ENCODE measurements at places on chromosomes 7 and 10.

DNA sequence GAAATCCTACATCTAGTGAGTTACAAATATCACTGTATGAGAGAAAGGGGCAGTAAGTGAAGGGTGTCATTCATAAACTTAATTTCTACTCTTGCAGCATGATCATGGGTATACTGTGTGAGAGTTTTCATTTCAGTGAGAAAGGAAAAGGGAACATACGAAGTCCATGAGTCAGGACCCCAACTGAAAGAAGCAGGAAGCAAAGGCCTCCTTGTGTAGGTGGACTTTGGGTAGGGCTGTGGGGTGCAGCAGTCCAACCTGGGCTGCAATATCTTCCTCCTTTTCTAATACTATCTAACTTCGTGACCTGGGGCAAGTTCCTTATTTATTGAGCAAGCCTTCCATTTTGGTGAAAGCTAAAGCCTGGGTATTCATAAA lies 248.2 kb upstream of the TCF7L2 start:
- no peak for DNase-seq

GRCh38 chr10:80596391-80597257 lies 58.9 kb downstream of the SH2D4B start:
- no peak for DNase-seq

DNA sequence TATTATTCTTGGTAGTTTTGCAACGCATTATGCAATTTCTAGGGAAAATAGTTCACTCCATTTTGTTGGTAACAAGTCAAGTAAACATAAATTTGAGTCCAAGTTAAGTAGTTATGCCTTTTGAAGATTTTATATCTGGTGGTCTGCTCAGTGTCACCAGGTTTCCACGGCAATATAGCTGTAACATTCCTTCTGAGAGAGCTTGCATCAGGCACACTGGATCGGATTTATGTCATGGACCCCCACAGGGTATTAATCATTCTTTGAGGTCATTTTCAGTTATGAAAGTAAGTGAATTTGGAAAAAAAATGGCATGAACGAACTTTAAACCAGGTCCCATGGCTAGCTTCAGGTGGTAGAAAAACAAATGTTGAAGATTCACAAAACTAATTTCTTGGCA lies 136.3 kb downstream of the POLR1F start:
- DNase-seq, result no peak

DNA sequence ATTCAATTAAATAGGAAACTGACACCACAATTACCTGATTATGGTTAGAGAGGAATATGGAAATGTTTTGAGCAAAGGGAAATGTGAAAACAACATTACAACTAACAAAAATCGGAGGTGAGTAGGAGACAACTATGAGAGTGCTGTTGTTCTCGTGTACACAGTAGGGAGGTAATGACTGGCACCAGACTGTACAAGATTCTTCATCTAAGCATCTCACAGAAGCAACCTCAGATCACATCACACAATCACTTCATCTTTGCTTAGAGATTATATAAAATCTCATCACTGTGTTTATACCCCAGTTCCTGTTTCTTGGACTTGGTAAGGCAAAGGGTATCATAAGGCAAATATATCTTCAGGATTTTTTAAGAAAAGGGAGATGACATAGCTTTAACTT lies 14.9 kb downstream of the ABLIM1 start:
- no peak for DNase-seq

DNA sequence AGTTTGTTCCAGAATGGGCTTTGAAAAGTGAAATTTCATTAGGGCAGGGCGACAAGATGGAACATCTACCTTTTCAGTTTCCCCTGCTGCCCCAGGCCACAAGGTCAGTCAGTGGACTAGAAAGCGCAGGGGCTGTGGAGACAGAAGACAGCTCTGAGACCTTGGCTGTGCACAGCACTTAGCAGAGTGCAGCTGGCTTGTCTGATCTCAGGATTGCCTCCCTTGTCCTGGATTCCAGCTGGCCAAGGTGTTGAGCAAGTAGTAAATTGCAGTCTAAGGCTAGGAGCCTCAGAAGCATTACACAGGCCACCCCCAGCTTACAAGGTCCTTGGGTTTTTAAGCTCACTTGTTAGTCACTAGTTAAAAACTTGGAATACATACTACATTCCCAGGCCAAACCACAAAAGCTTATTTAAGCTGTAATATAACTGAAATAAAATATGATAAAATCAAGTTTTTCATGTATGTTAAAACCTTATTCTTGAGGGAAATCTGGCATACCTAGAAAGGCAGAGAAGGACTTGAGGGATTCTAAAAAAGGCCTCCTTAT lies 67.3 kb upstream of the NPY start:
- no peak for DNase-seq

DNA sequence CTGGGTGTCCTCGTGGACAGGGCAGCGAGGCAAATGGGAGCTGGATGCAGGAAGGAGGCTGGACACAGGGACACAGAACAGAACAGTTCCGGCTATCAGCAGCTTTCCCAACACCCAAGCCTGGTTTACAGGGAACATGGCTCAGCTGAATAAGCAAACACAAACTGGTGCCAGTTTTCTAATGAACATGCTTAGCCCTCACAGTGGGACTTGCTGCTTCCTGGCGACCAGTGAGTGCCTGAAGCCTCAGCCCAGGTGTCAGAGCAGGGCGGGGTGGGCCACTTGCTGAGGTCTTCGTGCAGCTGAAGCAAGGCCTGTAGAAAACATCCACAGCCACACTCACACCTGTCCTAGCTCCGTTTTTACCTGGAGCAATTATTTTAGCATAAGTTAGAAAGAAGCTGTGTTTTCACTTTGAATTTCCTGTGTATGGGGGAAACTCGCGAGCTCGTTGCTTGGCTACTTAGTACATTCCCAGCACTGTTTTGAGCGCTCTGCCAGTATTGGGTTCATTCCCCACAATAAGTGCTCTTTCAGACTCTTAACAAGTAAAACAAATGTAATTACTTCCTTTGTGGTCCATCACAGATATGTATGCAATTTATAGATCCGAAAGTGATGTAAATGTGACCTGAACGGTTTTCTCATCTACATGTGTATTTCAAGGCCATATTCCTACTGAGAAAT lies 261.2 kb upstream of the SHH start:
- no peak for DNase-seq

- DNase-seq, result no peak
Measured at GRCh38 chr7:130736298-130736900, 2.4 kb upstream of the KLF14 start.

- DNase-seq, result no peak
Measured at GRCh38 chr10:128606055-128606454, 479.8 kb upstream of the MKI67 start.

DNA sequence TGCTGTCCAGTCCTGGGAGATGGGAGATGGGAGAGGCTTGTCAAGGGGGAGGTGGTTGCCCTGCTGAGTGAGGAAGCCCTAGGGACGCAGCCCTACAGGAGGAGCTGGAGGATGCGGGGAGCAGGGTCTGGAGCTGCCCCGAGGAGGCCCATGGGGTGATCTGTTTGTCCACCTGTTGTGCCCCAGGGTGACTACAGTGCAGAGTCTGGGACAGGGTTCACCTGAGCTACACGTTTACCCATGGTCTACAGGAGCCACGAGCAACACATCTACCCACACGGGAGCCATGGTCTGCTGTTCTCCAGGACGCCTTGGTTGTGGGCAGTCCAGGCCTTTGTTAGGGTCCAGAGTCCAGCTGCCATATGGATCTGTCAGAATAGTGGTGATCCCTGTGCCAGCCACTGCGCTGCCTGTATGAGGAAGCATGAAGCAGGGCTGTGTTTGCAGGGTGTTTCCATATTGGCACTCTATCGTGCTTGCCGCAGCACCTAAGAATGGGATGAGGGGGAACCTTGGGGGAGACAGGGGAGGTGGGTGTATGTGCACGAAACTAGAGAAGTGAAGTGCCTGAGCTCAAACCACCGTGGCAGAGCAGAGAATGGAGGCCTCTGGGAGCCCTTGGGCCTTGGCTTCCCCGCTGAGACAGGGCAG lies 23.7 kb downstream of the ZNF775 start:
- DNase-seq, result no peak

GRCh38 chr10:73867126-73867807 lies 7.1 kb downstream of the CAMK2G start:
- DNase-seq, result no peak

- no peak for DNase-seq
Measured at GRCh38 chr7:19554581-19554980, 154.3 kb downstream of the POLR1F start.

GRCh38 chr7:22885797-22886261 lies 63.2 kb upstream of the TOMM7 start:
- peak; percentile 57 for DNase-seq

- no peak for DNase-seq
Measured at GRCh38 chr7:1995426-1995825, 237.3 kb downstream of the MAD1L1 start.

- DNase-seq, result no peak
Measured at GRCh38 chr7:151503902-151504714, 15.6 kb downstream of the RHEB start.

GRCh38 chr10:6174201-6174874 lies 28.4 kb upstream of the PFKFB3 start:
- DNase-seq, result no peak

GRCh38 chr7:151839451-151839921 lies 37.4 kb downstream of the PRKAG2 start:
- no peak for DNase-seq

GRCh38 chr10:63021225-63021624 lies 111.9 kb upstream of the NRBF2 start:
- DNase-seq, result no peak

- DNase-seq, result no peak
Measured at GRCh38 chr7:111393011-111393754, 169.1 kb downstream of the IMMP2L start.

- DNase-seq, result no peak
Measured at GRCh38 chr7:15831606-15832005, 145.1 kb upstream of the MEOX2 start.

DNA sequence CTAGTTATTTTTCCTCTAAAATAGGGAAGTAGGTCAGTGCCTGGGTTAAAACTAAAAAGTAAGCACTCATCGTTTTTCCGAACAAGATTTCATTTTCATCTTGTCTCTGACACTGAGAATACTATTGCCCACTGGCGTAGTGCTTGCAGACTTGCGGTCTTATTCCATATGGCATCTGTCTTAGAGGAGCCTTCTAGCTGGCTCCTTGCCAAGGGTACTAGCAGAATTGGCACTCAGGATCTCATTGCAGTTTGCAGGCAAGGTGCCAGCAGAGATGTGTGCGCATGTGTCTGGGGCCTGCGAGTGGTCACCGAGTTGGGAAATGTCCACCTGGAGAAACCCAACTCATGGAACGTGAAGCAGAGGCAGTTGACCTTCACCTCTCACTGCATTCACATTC lies 143.4 kb downstream of the CELF2 start:
- DNase-seq, result no peak

DNA sequence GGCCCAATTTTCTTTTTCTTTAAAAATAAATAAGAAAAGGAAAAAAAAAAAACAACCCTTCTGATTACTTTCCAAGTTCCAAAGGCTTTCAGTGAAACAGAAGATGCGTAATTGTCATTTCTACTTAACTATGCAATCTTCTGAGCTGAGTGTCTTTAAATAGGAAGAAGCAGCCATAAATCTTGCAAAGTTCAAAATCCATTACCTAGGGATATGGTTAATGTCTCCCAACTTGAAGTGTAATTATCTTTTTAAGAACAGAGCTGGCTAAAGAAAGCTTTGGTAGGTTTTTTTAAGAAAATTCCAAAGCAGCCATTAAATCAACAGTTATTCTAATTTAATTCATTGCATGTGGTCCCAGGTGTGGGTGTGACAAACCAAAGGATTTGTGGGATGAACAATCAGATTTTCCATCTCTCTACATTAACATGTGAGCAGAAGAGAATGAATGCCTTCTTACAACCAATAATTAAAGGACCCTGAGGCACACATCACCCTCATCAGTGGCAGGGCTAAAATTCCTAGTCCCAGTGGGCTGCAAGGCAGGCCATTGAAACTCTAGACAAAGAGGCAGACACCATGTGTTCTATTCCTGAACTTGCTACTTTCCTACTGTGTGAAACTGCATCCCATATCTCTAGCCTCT lies 419.2 kb downstream of the REEP3 start:
- DNase-seq, result no peak

DNA sequence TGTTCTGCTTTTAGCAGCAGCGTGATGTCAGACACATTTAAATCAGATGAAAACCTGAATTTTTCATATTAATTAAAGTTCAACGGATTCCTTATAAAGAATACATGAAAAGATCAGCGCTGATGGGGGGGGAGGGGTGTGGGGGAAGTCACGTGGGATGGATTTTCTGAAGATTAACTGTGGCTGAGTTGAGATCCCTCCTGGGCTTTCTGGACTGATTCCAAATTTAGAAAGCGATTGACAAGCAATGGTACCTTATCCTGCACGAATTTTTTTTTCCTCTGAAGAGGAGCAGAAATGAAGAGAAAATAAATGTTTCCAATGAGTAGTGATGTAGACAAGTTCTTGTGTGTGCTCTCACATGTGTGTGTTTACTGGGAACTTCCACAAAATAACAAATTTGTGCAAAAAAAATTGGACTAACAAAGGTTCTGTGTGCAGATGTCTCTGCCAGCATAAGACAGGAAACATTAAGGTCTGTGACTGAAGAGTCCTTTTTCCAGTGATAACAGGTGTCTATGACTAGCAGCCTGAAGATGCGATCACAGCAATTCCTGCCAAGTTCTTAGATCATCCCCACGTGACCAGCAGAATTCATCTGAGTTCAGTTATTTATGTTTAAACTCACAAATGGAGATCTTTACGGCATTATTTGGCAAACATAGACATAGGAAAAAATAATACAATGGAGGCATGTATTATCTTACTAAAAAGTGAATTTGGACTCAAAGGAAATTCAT lies 585.2 kb upstream of the CELF2 start:
- no peak for DNase-seq

DNA sequence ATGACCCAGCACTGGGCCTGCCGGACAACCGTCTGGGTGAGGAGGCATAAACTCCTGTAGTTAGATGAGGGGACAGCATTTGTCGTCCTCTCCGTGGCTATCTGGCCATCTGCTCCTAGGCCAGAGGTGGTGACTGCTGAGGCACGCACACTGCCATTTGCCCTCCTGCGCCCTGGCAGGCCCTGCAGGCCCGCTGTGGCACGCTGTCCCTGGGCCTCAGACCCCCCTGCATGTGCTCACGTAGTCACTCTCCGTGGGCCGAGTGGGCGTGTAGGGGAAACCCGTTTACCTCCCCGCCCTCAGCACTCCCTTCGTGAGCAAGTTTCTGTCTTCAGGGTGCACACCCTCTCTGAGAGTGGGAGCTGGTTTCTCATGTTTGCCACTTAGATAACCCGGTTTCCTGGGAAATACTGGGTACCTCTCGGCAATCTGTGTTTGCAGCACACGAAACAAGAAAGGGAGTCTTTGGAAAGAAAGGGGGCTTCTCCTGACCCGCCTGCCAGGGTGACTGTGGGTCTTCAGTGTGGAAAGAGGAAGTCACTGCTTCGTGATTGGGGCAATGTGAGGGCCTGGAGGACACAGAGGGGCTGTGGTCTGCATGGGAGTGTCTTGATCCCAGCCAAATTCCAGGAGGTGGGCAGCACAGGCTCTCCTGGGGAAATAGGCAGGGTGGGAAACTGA lies 10.8 kb downstream of the ADAMTS14 start:
- DNase-seq, result no peak

GRCh38 chr10:26969145-26969926 lies 108.6 kb upstream of the ABI1 start:
- peak; percentile 1 for DNase-seq
